HCT116 (cell line): ENCODE measurements at places on chromosomes 16 and 17. TPM values are rescaled to one million over a fixed set of nuclear protein-coding genes. Genes with fewer than 3 reads are reported as not detected.

Gene SEPTIN1
- 3.4 TPM for total RNA-seq

Gene CDH13
- total RNA-seq, result not detected

Gene LAT
- total RNA-seq, result 3.3 TPM

Gene SMIM36
- 0.37 TPM for total RNA-seq

Gene WFIKKN1
- 0.47 TPM for total RNA-seq
